ENCODE measurements at places on chromosomes 1 and 21. TPM values are rescaled to one million over a fixed set of nuclear protein-coding genes. Genes with fewer than 3 reads are reported as not detected.

- H3K27ac ChIP-seq = no peak overlapping the region
- H3K36me3 ChIP-seq = no peaks in the 10 kb centered on the region
- no peak overlapping the region for H3K4me3 ChIP-seq
- H3K27me3 ChIP-seq = peaks cover 21% of the 10 kb centered on the region
Measured at GRCh38 chr1:9294910-9295636, 2.4 kb downstream of the SPSB1 start.

DNA sequence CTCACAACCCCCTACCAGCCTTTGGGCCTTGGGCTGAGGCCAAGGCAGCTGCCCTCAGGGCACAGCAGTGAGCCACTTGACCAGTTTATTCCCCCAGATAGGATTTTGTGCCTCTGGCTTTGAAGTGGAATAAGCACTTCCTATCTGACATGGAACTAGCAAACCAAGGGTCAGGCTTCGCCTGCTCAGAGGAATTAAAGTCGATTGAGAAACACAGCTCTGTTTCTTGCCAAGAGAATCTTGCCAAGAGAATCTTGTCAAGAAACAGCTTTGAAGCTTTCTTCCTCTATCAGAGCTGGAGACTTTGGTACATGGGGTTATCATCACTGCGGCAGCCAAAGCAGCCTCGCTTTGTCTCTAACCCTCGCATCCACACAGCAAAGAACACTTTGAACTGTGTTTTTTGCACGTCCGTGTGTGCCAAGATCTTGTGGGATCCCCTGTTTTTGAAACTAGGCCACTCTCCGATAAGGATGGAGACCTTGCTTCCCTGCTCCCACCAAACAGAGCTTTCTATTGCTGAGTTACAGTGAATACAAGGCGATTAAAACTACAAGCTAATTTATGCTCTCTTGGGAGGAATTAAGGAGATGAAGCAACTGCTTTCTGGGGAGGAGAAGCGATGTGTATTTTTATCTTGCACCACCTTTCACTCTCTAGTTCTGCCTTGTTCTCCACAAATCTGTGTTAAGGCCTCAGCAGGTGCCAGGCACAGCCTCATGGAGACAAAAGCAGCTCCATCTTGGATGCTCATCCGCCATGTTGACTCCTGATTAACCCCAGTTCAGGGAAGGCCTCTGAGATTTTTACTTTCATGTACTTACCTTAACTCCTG is 67.3 kb downstream of the RHOU start:
- H3K4me3 ChIP-seq = no peak overlapping the region
- H3K36me3 ChIP-seq = peaks cover 18% of the 10 kb centered on the region
- no peaks in the 10 kb centered on the region for H3K27me3 ChIP-seq
- peaks cover 65% of the 10 kb centered on the region for H3K4me1 ChIP-seq

DNA sequence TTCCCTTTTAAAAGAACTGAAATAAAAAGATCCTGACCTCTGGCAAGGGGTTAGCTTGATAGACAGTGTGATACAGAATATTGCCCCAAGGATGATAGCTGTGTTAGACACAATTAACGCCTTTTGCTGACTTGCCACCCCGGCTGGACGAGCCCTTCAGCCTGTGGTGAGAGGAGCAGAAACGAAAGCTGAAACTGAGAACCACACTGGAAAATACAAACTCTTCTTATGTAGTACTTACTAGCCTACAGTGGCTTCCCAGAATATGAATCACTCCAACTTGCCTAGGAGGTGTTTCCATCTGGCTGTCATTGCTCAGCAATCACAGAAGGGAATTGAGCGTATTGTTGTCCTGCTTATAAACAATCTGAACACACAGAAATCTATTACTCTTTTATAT is 22.9 kb downstream of the SAMSN1 start:
- peak overlapping the region; percentile 65 for H3K27ac ChIP-seq
- peak overlapping the region; percentile 81 for H3K4me3 ChIP-seq
- no peaks in the 10 kb centered on the region for H3K27me3 ChIP-seq
- DNase-seq = no peak

GRCh38 chr1:185719021-185719420 is 15.2 kb upstream of the HMCN1 start:
- no peak for DNase-seq
- peaks cover 20% of the 10 kb centered on the region for H3K27me3 ChIP-seq
- H3K27ac ChIP-seq = no peak overlapping the region

- H3K36me3 ChIP-seq = peaks cover 18% of the 10 kb centered on the region
- no peak for DNase-seq
- no peaks in the 10 kb centered on the region for H3K27me3 ChIP-seq
- H3K4me1 ChIP-seq = peaks cover 4% of the 10 kb centered on the region
Measured at GRCh38 chr1:150138044-150138443, 11.7 kb upstream of the PLEKHO1 start.

DNA sequence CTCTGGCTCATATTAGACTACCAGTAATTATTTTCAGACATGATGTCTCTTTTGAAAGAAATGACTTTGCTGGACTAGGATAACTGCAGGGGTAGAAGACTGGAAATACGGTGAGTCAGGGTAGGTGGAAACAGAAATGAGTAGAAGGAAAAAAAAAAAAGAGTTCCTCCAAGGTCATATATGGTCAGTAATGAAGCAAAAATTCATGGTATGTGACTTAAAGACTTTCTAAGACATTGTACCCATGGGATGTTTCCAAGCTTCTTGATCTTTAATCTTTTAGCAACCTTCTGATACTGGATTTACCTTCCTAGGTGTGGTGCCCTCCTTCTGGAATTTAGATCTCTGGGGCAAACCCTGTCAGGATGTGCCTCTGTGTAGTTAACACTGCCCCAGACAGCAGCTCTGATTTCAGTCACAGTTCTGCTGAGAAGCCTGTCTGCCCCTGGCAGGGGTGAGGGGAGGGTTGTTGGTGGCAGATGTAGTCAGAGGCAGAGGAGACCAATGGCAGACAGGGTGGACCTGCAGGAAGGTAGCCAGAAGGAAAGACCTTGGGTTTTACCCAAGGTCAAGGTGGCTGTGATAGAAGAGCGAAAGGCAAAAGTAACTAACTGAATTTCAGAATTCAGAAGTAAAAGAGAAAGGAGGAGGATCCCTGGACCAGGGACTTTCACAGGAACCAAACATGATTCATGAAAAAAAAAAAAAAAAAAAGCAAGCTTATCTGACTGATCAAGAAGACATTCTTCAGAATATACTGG is 44.1 kb upstream of the BCL10 start:
- H3K27ac ChIP-seq = no peak overlapping the region
- DNase-seq = no peak
- H3K27me3 ChIP-seq = peaks cover 47% of the 10 kb centered on the region
- peak overlapping the region; percentile 6 for H3K4me3 ChIP-seq
- peaks cover 8% of the 10 kb centered on the region for H3K4me1 ChIP-seq

The TCHH gene
- total RNA-seq = 0.06 TPM

The TIAM1 gene
- 23.7 TPM for total RNA-seq

All from activated naive CD8-positive, alpha-beta T cell treated with anti-CD3 and anti-CD28 coated beads, Interleukin-2, amount 10 ng/mL, durations not matched to agents 7 days and 5 days (primary cell).